DMS79 (cell line): ENCODE measurements at places on chromosomes 12 and 14.

- DNase-seq: no peak
Measured at GRCh38 chr14:93343266-93343665, 3.7 kb upstream of the COX8C start.

DNA sequence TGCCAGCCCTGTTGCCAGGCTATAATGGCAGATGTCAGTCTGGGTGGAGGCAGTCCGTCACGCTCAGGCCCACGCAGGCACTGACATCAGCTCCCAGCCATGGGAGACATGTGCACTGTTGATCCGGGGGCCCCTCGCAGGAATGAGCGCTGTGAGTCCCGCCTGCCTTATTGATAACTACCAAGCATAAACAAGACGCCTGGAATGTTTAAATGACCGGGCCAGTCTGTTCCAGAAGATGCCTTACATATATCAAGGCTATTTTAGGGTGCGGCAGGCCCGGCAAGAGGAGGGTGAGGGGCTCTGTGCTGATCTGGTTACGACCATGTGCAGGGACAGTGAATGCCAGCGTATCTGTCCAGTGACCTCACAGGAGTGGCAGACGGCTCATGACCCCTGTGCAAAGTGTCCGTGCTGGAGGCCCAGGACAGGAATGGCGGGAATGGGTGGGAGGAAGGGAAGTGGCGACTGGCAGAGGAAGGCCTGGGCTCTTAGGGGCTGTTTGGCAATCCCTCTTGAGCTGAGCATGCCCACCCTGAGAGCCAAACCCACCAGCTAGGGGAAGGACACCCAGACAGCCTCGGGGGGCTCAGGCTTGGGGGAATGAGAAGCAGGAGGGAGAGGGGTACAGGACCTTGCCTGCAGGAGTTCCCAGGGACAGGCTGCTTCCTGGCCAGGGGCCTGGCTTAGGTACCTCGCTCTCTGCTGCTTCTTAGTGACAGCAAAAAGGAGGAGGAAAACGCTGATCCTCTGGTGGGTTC is 49.3 kb downstream of the DLK1 start:
- no peak for DNase-seq

DNA sequence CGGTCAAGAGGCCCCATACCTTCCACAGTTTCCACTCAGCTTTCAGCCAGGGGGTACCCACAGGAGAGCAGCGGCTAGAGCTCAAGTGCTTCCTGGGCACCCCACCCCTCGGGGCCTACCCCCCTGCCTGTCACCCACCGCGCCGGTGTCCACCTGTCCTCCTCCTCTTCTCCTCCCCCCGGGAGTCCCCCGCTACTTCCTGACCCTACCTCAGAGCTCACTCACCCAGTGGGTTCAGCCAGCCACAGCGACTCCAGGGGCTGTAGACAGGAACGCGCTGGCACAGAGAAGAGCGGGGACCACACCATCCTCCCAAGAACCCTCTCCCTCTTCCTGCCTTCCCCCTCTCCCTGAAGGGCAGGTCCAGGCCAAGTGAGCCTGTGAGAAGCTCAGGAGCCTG is 123.0 kb downstream of the ESRRB start:
- DNase-seq: no peak

- no peak for DNase-seq
Measured at GRCh38 chr12:2457215-2457932, 337.4 kb upstream of the FKBP4 start.

DNA sequence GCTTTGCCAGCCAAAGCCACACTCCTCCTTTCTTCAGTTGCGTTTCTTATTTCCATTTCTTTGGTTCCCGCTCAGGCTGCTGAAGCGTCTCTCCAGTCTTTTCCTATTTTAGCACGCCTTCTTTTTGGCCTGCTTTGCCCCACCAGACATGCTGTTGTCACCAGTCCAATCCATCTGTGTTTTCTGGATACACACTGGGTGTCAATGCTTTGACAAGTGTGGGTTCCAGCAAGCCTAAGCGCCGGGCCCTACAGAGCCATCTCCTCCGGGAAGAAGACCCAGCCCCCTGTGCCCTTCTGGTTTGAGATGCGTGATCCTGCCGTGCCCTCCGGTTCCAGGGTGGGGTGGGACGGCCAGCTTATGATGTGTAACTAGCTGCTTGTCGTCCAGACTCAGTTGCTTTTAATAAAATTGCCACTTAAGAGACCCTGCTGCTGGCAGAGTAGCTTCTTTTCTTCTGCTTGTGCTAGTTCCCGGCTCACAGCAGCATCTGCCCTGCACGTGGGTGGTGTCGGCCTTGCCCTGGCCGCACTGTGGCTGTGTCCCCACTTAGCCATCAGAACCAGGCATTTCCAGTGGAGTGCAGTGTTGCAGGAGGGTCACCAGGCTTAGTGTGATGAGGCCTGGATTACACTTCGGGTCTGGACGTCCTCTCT is 29.7 kb downstream of the EML1 start:
- no peak for DNase-seq
